ENCODE measurements at places on chromosomes 12 and 14.

GRCh38 chr12:46390881-46391280 is 18.3 kb upstream of the SLC38A2 start:
- DNase-seq, result no peak

GRCh38 chr14:100219126-100219785 is 19.7 kb upstream of the YY1 start:
- DNase-seq, result no peak

DNA sequence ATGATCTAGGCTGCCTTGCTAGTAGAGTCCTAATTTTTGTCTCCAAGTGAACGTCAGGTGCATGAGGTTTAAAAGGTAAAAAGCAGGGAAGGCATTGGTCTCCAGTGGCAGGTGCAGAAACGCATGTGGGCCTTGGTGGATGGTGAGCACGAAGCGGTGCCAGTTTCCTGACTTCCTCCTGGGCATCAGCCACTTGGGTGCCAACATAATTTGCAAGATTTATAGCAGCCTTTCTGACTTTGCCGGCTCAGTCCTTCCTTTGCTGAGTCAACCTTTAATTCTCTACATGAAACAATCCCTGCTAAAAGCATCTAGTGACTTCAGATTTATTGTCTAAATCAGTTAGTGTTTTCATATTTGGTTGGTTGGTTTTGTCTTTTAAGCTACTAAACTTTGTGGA is 355.7 kb upstream of the TMEM132C start:
- no peak for DNase-seq

DNA sequence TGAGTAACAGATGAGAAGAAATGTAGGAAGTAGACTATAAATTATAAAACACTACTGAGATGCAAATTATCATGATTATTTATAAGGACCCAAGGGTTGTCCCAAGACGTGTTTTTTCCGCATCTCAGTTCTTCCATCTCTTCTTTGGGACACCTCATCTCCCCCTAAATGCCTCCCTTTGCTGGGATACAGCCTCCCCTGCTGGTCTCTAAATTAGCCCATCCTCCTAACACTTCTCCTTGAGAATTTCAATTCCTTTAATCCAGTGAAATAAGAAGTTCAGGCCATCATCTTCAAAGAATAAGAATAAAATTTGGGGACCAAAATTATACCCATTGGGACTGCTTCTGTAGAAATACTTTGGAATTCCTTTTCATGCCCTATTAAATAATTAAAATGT is 667.0 kb downstream of the BCL11B start:
- DNase-seq, result no peak

- DNase-seq, result no peak
These were observed 5.1 kb downstream of the E2F7 start for GRCh38 chr12:77060136-77060882.

DNA sequence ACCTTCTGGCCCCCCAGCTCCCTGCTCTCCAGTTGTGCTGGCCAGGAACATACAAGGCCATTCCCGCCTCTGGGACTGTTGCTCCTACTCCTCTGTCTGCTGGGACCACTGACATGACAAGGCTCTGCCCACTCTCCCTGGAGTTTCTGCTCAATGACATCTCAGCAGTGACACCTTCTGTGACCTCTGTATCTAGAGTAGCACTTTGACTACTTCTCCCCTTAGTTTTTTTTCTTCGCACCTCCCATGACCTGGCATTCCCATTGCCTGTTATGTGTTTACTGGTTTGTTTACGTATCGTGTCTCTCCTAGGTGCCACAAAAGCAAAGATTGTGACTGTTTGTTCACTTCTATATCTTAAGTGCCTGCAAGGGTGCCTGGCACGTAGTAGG is 40.1 kb upstream of the TMEM263 start:
- no peak for DNase-seq

- DNase-seq, result no peak
These were observed 35.9 kb upstream of the DYNC1H1 start for GRCh38 chr14:101928415-101928841.

GRCh38 chr14:42110167-42110566 is 503.5 kb downstream of the LRFN5 start:
- DNase-seq, result peak; percentile 12

GRCh38 chr12:51127050-51127729 is 43.8 kb upstream of the CSRNP2 start:
- DNase-seq, result no peak

DNA sequence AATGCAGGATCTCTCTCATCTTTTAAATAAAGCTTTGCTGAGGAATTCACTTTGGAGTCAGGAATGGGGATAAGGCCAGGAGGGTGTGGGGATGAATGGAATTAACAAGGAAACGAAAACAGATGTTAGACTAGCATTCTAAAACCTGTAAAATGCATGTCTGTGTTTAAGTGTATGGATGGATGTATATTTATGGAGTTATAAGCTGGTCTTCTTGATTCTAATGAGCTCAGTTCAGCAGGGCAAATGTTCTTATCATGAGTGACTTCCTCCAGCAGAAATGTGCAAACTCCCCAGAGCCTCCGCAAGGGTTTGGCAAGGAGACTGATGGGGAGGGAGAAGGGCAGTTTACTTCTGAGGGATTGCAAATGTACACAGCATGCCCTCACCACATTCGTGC is 149.1 kb downstream of the NTF3 start:
- peak; percentile 72 for DNase-seq

DNA sequence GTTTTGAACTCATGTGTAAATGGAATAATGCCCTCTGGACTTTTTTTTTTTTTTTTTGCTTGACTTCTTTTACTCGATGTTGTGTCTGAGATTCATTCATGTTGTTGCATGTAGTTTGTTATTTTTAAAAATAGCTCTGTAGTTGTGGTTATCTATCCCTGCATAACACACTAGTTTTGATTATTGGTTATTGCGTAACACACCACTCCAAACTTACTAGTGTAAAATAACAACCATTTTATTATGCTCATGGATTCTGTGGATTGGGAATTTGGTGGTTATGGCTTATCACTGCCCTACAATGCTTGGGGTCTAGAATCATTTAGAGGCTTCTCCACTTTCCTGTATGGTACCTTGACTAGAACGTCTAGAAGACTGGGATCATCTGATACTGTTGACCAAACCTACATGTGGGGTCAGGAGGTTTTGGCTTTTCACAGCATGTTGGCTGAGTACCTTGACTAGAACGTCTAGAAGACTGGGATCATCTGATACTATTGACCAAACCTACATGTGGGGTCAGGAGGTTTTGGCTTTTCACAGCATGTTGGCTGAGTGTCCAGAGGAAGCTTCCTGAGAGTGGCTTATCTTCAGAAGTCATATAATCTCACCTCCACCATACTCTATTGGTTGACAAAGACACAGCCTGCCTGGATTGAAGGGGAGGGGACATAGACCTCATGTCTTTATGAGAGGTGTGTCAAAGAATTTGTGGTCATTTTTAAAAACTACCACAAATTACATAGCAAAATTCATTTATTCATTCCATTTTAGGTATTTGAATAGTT is 11.6 kb downstream of the VRK1 start:
- no peak for DNase-seq

- DNase-seq, result no peak
These were observed 10.0 kb upstream of the DDX47 start for GRCh38 chr12:12803186-12803585.

GRCh38 chr14:52023518-52023917 is 34.2 kb downstream of the RTRAF start:
- peak; percentile 55 for DNase-seq

DNA sequence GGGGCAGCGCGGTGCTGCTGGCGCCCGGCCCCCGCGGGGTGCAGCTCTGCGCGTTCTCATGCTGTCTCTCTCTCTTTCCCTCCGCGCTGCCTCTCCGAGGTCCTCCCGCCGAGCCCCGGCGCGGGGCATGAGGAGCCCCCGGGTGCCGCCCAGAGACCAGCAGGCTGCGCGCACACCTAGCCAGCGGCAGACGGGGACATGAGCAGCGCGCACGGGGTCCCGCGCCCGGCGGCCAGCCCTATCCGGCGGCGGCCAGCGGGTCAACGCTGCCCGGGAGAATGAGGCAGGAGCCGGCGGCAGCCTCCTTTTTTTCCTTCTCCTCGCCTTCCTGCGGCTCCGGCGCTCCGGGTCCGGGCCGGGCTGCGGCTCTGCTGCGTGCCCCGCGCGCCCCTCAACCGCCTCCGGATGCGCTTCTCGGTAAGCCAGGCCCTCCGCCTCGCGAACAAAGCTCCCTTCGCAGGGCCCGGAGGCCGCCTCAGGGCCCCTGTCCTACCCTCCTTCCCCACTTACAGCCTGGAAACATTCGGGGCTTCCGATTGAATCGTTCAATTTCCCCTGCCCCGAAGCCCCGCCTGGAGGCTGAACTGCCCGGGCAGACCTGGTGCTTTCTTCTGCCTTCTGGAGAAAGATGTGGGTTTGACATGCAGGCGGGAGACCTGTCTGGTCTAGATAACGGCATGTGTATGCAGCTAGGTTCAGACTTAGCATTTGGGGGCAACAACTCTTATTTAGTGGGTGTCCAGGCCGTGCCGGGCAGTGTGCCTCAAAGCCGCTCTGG is at the start of gene TUNAR:
TSS of gene TUNAR (plus strand) at position 72 of the 778 bp plus-strand sequence.
- no peak for DNase-seq

DNA sequence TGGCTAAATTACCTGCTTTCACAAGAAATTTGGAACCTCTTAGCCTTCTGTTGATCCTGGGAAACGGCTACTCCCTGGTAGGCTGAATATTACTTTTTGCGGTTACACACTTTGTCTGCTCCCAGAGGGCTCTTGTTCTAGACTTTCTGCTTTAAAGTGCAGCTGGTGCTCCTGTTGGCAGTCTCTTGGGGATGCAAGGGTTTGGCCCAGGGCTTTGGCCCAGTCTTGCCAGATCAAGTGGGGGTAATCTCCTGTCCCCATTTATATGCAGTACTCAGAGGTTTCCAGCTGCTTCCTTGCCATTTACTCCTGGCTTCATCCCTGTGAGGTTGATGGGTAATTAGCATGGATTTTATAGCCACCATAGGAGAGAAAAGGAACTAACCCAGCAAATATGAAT is 558.2 kb upstream of the MIS18BP1 start:
- DNase-seq, result no peak

DNA sequence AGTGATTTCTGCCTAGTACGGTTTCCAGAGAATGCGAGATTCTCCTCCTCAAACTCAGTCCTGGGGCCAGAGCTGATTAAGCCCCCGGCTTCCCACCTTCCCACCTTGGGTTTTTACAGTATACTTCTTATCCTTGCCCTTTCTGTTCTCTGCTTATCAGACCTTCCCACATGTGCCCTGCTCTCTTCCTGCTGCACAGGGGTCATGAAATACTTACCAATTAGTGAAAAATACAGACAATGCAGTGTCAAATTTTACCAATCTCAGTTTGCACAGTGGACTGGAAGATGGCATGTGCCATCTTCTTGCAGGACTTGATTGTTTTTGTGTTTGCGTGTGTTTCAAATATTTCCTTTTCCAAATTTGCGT is 14.7 kb downstream of the SUSD6 start:
- no peak for DNase-seq

- DNase-seq, result no peak
These were observed 88.6 kb downstream of the RAD51B start for GRCh38 chr14:67908052-67908754.

DNA sequence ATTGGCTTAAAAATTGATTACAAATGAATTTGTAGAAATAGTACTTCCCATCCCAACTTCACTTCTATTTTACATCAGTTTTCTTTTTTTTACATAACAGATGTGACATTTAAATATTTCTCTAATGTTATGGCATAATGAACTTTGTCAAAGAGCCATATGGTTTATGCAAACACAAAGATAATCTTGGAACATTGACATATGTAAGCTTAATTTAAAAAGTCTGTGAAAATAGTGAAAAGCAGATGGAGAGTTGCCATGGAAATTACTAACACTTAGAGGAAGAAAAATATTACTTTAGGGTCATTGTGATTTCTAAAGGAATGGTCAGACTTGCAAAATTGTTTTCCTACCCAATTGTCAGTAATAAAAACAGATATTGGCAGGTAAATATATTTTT is 232.4 kb downstream of the AEBP2 start:
- no peak for DNase-seq

GRCh38 chr14:68979722-68980451 is 785 bp upstream of the ACTN1 start:
- DNase-seq, result no peak

DNA sequence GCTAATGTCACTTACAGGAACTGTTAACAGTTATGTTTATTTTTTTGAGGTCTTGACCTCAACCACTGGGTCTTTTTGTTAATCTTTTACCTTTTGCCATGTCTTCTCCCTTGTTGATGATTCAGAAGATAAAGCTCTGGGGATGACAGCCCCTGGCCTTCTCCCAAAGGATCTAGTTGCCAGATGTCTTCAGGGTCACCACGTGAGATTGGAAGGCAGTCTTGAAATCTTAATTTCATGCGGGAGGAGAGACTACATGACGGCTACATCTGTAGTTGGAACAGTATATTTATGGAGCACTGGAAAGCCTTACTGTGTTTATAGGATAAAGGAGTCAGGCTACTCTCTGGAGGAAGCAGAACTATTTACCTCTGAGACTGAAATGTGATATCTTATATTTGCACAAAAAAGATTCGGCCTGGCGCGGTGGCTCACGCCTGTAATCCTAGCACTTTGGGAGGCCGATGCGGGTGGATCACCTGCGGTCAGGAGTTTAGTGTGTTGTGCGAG is 5.6 kb downstream of the MLEC start:
- DNase-seq, result no peak

- DNase-seq, result no peak
These were observed 134.0 kb downstream of the PRKCH start for GRCh38 chr14:61455351-61455750.

DNA sequence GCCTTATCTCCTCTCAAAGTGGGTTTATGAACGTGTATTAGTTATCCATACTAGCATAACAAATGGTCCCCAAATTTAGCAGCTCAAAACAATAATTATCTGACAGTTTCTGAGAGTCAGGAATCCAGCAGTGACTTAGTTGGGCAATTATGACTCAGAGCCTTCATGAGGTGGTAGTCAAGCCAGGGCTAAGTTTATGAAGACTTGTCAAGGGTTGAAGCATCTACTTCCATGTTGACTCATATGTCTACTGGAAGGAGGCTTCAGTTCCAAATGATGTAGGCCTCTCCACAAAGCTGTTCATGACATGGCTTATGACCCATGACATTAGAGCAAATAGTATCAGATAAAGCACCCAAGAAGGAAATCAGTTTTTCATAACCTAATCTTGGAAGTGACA is 73.2 kb downstream of the IPO8 start:
- DNase-seq, result peak; percentile 10

- DNase-seq, result no peak
These were observed 43.8 kb downstream of the CCNK start for GRCh38 chr14:99524804-99525698.

GRCh38 chr12:1281683-1282366 is 290.8 kb downstream of the ERC1 start:
- peak; percentile 46 for DNase-seq

GRCh38 chr12:107884769-107885694 is 110.5 kb downstream of the ASCL4 start:
- DNase-seq, result peak; percentile 7

- DNase-seq, result no peak
These were observed 5.2 kb downstream of the PPM1A start for GRCh38 chr14:60254176-60254575.

DNA sequence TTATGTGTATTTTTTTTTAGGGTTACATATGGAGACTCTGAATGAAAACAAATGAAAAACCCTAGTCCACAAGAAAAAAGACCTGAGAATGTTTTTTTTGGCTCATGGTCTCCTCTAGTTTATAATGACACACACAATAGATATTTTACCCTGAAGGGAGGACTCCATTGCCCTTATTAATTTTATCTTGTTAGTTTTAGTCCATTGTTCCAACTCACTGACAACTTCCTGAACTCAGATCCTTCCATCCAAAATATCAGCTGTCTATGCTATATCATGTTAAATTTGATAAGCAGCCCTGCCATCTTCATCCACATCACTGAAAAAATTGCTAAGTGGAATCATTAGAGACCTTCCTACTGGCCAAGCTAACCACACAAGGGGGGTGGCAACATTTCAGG is 232.1 kb downstream of the MON2 start:
- DNase-seq, result no peak
